ENCODE measurements at places on chromosomes 2 and 18. TPM values are rescaled to one million over a fixed set of nuclear protein-coding genes. Genes with fewer than 3 reads are reported as not detected.
A peak's percentile ranks its signal among the peaks of the same experiment; 100 is the strongest.

MAL gene
- total RNA-seq = 8.0 TPM

CYP1B1 gene
- total RNA-seq = 289 TPM

TM4SF20 gene
- not detected for total RNA-seq

UGT1A3 gene
- not detected for total RNA-seq

KYNU gene
- 1.1 TPM for total RNA-seq

ANO7 gene
- total RNA-seq = 187 TPM

FER1L5 gene
- 0.59 TPM for total RNA-seq

PHOSPHO2 gene
- total RNA-seq = 11.9 TPM

UPP2 gene
- total RNA-seq = not detected

AQP4 gene
- 8.4 TPM for total RNA-seq

- no peak for DNase-seq
- H3K4me1 ChIP-seq = peaks cover 14% of the 10 kb centered on the region
- peak overlapping the region; percentile 84 for H3K27ac ChIP-seq
- H3K27me3 ChIP-seq = no peaks in the 10 kb centered on the region
- peak overlapping the region; percentile 64 for H3K4me3 ChIP-seq
Measured at GRCh38 chr2:219254590-219255201, 978 bp upstream of the TUBA4A start.

DNA sequence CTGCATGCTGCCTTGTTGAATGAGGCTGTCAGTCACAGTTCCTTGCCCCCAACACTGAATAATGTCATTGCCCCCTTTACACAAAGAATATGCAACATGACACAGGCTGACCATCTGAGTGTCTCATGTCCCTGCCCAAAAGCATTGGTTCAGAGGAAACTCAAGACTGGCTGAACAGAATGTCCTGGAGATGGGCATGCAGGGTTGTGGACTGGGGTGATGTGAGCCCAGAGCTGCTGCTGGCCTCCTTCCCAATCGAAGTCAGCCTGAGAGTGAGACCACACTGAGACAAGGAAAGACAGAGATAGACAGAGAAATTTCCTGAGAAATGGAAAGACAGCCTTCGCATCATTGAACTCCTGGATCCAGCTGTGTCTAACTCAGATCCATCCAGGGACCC lies 110.1 kb downstream of the PID1 start:
- H3K27ac ChIP-seq = no peak overlapping the region
- DNase-seq = no peak
- no peaks in the 10 kb centered on the region for H3K27me3 ChIP-seq
- H3K4me1 ChIP-seq = no peaks in the 10 kb centered on the region

GRCh38 chr2:203436496-203436895 lies 98.6 kb downstream of the RAPH1 start:
- no peaks in the 10 kb centered on the region for H3K27me3 ChIP-seq
- H3K4me1 ChIP-seq = no peaks in the 10 kb centered on the region
- DNase-seq = no peak
- H3K4me3 ChIP-seq = no peak overlapping the region
- H3K27ac ChIP-seq = no peak overlapping the region

- no peaks in the 10 kb centered on the region for H3K27me3 ChIP-seq
- no peaks in the 10 kb centered on the region for H3K36me3 ChIP-seq
- no peak for DNase-seq
- no peak overlapping the region for H3K27ac ChIP-seq
- no peak overlapping the region for H3K4me3 ChIP-seq
Measured at GRCh38 chr2:156590085-156590739, 154.0 kb downstream of the GPD2 start.

- DNase-seq = no peak
- H3K27me3 ChIP-seq = no peaks in the 10 kb centered on the region
- no peak overlapping the region for H3K4me3 ChIP-seq
- H3K27ac ChIP-seq = no peak overlapping the region
Measured at GRCh38 chr2:191650896-191651773, 26.8 kb upstream of the NABP1 start.

DNA sequence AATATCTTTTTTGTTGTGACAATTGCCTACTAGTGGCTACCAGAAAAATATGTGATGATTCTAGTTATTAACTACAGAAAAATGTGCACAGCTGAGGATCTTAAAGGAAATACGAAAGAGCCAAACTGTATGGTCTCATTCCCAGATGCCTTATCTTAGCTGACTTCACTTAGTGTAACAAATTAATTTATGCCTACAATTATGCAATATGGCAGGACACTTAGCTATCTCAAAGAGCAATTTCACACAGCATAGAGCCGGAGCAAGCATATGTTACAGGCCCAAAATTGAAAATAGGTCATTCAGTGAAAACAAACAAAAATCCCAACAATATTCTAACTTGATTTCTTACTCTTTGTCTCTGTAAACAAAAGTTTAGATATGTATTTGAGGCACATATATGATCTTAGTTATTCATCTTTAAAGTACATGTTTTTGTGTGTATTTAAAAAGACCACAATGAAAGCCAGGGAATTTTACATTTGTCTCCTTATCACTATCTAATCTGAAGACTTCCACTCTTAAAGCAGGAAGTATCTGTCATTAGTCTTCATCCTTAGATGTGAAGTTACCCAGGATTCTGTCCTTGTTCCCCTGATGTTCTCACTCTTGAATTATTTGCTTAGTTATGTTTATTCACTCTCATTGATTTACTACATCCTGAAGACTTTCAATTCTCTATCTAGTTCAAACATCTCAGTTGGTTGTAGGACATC lies 1579.0 kb upstream of the NXPH2 start:
- no peaks in the 10 kb centered on the region for H3K27me3 ChIP-seq
- no peak overlapping the region for H3K27ac ChIP-seq
- H3K4me1 ChIP-seq = no peaks in the 10 kb centered on the region
- DNase-seq = no peak

DNA sequence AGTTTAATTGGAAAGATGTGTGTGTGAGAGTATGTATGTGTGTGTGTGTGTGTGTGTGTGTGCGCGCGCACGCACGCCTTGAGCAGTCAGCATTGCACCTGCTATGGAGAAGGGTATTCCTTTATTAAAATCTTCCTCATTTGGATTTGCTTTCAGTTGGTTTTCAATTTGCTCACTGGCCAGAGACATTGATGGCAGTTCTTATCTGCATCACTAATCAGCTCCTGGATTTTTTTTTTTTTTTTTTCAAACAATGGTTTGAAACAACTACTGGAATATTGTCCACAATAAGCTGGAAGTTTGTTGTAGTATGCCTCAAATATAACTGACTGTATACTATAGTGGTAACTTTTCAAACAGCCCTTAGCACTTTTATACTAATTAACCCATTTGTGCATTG lies 48.0 kb downstream of the FEZ2 start:
- no peaks in the 10 kb centered on the region for H3K4me1 ChIP-seq
- DNase-seq = no peak
- H3K27me3 ChIP-seq = no peaks in the 10 kb centered on the region

- no peak overlapping the region for H3K27ac ChIP-seq
- H3K4me1 ChIP-seq = no peaks in the 10 kb centered on the region
- no peaks in the 10 kb centered on the region for H3K36me3 ChIP-seq
- no peak overlapping the region for H3K4me3 ChIP-seq
- DNase-seq = no peak
Measured at GRCh38 chr2:66960161-66960560, 437.0 kb upstream of the ETAA1 start.

DNA sequence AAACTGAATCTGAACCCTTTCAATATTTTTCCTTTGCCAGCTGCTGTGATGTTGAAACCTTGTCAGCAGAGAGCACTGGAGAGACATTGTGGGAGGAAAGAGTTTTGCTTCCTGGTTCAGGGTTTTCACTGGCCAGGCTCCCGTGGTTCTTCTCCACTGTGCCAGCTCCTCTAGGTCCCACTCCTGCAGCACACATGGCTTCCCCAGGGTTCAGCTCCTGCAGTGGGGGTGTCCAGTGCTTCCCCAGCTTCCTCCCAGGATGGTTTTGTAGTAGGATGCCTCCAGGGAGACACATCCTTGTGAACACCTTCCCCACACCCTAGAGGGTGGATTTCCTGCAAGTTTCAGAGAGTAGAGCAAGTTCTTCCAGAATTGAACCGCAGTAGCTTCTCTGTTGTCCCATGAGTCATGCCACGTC lies 24.0 kb upstream of the SULT1C3 start:
- no peaks in the 10 kb centered on the region for H3K27me3 ChIP-seq
- peak; percentile 12 for DNase-seq
- no peak overlapping the region for H3K27ac ChIP-seq
- no peak overlapping the region for H3K4me3 ChIP-seq

DNA sequence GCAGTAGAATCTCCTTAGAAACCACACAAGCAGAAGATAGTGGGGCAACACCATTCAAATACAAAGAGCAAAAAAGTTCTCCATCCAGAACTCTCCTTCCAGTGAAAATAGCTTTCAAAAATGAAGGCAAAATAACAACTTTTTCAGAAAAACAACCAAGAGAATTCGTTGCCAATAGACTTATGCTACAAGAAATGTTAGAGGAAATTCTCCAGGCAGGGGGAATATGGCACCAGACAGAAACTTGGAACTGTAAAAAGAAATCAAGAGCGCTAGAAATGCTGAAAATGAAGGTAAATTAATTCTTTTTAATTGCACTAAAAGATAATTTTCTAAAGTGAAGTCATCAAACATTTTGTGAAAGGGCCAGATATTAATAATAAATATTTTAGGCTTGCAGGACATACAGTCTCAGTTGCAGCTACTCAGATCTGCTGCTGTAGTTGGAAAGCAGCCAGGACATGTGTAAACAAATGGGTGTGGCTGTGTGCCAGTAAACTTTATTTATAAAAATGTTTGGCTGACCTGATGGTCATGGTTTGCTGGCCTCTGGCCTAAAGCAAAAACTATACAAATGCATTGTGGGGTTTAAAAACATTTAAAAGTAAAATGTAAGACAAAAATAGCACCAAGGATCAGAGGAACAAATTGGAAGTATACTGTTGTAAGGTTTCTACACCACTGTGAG lies 73.7 kb upstream of the TGFA start:
- H3K27ac ChIP-seq = no peak overlapping the region
- no peak for DNase-seq
- no peak overlapping the region for H3K4me3 ChIP-seq
- H3K27me3 ChIP-seq = no peaks in the 10 kb centered on the region
- no peaks in the 10 kb centered on the region for H3K4me1 ChIP-seq
- H3K36me3 ChIP-seq = no peaks in the 10 kb centered on the region

- no peaks in the 10 kb centered on the region for H3K27me3 ChIP-seq
- H3K4me3 ChIP-seq = no peak overlapping the region
- peak; percentile 18 for DNase-seq
- H3K4me1 ChIP-seq = no peaks in the 10 kb centered on the region
- no peak overlapping the region for H3K27ac ChIP-seq
- no peaks in the 10 kb centered on the region for H3K36me3 ChIP-seq
Measured at GRCh38 chr2:209431701-209432100, 7.9 kb downstream of the MAP2 start.

- no peak overlapping the region for H3K27ac ChIP-seq
- DNase-seq = no peak
- no peak overlapping the region for H3K4me3 ChIP-seq
- no peaks in the 10 kb centered on the region for H3K4me1 ChIP-seq
- H3K27me3 ChIP-seq = no peaks in the 10 kb centered on the region
Measured at GRCh38 chr2:5250482-5250881, 441.7 kb upstream of the SOX11 start.

DNA sequence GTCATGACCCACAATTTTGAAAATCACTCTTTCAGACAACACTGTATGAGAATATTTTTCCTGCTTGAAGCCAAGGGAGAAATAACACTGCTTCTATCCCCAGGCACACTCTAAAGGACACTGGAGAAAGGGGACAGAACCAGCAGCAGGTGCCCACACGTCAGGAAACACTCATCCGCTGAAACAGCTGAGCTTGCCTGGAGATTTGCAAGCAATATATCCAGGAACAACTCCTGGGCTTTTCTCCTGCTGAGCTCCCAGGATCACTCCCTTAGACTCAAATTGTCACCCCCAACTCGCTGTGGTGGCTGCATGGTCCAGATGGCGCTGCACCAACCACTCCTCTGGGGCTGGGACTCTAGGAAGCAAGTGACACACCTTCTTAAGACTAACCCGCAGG lies 186.7 kb downstream of the ARL4C start:
- no peak overlapping the region for H3K27ac ChIP-seq
- no peak for DNase-seq
- no peaks in the 10 kb centered on the region for H3K27me3 ChIP-seq
- H3K4me1 ChIP-seq = no peaks in the 10 kb centered on the region
- H3K4me3 ChIP-seq = no peak overlapping the region

DNA sequence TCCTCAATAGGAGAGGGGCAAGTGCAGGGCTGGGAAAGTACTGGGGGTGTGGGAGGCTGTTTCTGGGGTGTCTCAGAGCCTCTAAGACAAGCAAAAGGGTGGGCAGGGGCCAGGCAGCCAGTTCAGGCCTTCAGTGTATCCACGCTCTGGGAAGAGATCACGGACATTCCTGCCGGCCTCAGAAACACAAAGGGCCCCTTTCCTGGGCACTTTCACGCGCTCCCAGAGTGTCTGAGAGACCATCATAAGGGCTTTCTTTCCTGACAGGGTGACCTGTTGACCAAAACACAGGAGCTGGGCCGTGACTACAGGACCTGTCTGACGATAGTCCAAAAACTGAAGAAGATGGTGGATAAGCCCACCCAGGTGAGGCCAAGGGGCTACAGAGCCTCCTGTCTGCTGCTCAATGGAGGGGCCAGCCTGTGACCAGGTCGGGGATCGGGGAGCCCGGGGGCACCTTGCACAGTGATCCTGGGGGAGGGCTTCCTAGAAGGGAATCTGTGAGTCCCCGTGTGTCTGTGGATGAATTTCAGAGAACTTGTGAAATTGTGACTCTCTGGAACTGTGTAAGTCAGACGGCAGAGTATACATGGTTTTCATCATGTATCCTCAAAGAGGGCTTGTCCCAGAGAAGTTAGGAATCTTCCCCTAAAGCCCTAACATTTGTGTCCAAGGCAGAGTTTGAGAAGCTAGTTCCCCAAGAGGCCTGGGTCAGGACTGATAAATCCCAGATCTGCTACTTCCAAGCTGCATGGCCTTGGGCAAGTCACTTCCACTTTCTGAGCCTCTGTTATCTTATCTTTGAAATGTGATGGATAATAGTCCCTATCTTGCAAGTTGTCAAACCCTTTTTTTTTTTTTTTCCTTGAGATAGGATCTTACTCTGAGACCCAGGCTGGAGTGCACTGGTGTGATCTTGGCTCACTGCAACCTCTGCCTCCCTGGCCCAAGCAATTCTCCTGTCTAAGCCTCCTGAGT lies 1.8 kb downstream of the GNLY start:
- H3K4me1 ChIP-seq = no peaks in the 10 kb centered on the region
- no peaks in the 10 kb centered on the region for H3K36me3 ChIP-seq
- no peak for DNase-seq
- no peak overlapping the region for H3K4me3 ChIP-seq
- no peak overlapping the region for H3K27ac ChIP-seq
- H3K27me3 ChIP-seq = no peaks in the 10 kb centered on the region

GRCh38 chr2:166958986-166959481 lies 70.8 kb downstream of the XIRP2 start:
- no peak overlapping the region for H3K4me3 ChIP-seq
- peaks cover 2% of the 10 kb centered on the region for H3K27me3 ChIP-seq
- DNase-seq = no peak
- no peaks in the 10 kb centered on the region for H3K4me1 ChIP-seq

GRCh38 chr2:67570611-67571010 lies 173.5 kb downstream of the ETAA1 start:
- no peaks in the 10 kb centered on the region for H3K27me3 ChIP-seq
- no peaks in the 10 kb centered on the region for H3K36me3 ChIP-seq
- no peak overlapping the region for H3K4me3 ChIP-seq
- no peak overlapping the region for H3K27ac ChIP-seq
- H3K4me1 ChIP-seq = no peaks in the 10 kb centered on the region
